Hepatocyte (in vitro differentiated cells): ENCODE measurements at places on chromosomes 6 and 20.

GRCh38 chr6:64243618-64244017 lies 608.0 kb downstream of the PHF3 start:
- H3K27ac ChIP-seq, result no peak overlapping the region
- H3K4me1 ChIP-seq, result peaks cover 4% of the 10 kb centered on the region
- DNase-seq, result no peak
- H3K27me3 ChIP-seq, result no peaks in the 10 kb centered on the region

DNA sequence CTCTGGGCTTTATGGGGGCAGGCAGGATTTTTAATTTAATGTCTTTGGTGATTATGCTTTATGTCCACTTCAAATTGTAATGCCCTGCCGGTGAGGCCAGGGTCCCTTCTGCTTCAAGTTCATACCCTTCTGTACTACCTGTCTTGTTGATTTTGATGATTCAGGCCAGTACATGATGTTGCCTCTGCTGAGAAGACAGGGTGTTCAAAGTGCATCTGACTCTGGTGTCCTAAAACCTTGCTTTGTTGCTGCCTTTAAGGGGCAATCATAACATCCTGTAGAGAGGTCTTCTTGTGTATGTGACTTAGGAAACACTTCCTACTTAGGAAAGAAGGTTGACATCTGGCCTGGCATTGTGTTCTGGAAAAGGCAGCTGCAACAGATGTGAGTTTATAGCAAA lies 113.2 kb downstream of the TMEM170B start:
- H3K27me3 ChIP-seq, result no peaks in the 10 kb centered on the region
- H3K27ac ChIP-seq, result no peak overlapping the region
- H3K36me3 ChIP-seq, result no peaks in the 10 kb centered on the region

DNA sequence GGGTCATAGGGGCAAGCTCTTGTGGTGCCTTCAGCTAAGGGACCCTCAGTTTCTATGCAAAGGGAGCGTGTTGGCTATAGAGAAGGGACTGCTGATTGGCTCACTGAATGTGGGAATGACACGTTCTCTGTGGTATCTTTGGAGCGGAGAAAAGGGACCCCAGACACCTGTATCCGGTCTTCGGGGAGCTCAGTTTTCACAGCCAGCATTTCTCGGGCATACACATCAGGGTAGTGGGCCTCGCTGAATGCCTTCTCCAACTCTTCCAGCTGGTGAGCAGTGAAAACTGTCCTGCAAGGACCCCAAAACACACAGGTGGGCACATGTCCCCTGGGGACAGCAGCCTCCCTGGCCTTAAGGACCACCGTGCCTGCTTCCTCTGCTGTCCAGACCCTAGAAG lies 3.3 kb downstream of the VSX1 start:
- no peak overlapping the region for H3K4me3 ChIP-seq
- DNase-seq, result no peak
- H3K27me3 ChIP-seq, result peaks cover 92% of the 10 kb centered on the region
- no peaks in the 10 kb centered on the region for H3K4me1 ChIP-seq
- H3K27ac ChIP-seq, result no peak overlapping the region
- H3K36me3 ChIP-seq, result no peaks in the 10 kb centered on the region

- H3K36me3 ChIP-seq, result no peaks in the 10 kb centered on the region
- no peak overlapping the region for H3K27ac ChIP-seq
- H3K27me3 ChIP-seq, result no peaks in the 10 kb centered on the region
- H3K4me1 ChIP-seq, result no peaks in the 10 kb centered on the region
- H3K4me3 ChIP-seq, result no peak overlapping the region
Observed at GRCh38 chr6:149354009-149354408, 36.5 kb downstream of the TAB2 start.

DNA sequence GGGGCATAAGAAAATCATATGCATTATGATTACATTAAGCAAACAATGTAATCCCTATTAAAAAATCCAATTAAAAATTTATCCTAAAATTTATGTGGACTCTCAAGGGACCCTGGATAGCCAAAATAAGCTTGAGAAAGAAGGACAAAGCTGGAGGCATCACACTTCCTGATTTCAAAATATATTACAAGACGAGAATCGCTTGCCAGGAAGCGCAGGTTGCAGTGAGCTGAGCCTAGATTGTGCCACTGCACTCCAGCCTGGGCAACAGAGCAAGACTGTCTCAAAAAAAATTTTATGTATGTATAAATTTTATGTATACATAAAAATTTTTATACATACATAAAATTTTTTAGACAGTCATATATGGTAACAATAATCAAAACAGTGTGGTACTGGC lies 48.5 kb upstream of the GCNT2 start:
- H3K4me1 ChIP-seq, result no peaks in the 10 kb centered on the region
- no peak overlapping the region for H3K27ac ChIP-seq
- H3K4me3 ChIP-seq, result no peak overlapping the region

- DNase-seq, result peak; percentile 85
- peak overlapping the region; percentile 97 for H3K27ac ChIP-seq
- H3K27me3 ChIP-seq, result no peaks in the 10 kb centered on the region
- peaks cover 39% of the 10 kb centered on the region for H3K4me1 ChIP-seq
- H3K36me3 ChIP-seq, result no peaks in the 10 kb centered on the region
Observed at GRCh38 chr20:36085686-36086267, 68.8 kb upstream of the EPB41L1 start.

DNA sequence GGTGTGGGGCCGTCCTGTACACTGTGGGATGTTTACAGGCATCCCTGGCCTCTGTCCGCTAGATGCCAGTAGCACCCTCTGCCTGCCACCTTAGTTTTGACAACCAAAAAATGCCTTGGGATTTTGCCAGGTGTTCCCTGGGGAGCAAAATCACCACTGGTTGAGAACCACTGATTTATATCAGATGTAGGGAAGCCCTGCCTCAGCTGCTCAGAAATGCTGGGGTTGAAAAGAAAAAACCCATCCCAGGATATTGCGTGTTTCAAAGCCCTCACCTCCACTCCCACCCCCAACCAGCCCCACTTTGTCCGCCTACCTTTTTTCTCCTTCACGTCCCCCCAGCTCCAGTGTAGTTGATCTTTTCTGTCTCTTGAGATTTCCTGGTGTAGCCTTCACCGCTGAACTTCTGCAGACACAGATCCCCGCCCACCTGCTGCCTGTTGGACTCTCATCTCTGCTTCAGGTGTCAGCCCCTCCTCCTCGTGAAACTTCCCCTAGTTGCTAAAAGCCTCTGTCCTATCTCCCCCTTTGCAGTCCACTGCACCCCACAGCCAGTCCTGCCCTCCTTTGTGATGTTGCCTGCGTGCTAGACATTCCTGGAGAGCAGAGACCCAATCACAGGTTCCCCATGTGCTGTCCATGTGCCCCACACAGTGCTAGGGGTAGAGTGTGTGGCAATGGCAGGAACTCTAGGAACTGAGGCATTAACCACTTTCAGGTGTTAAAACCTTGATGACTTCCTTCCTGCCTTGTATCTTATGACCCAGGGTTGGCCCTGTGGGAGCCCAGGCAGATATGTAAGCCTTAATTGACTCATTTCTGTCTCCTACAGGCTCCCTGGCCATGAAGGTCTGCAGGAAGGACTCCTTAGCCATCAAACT lies 98.9 kb downstream of the TBC1D7 start:
- no peaks in the 10 kb centered on the region for H3K27me3 ChIP-seq
- H3K4me1 ChIP-seq, result no peaks in the 10 kb centered on the region
- no peaks in the 10 kb centered on the region for H3K36me3 ChIP-seq
- DNase-seq, result peak; percentile 35
- H3K27ac ChIP-seq, result no peak overlapping the region

DNA sequence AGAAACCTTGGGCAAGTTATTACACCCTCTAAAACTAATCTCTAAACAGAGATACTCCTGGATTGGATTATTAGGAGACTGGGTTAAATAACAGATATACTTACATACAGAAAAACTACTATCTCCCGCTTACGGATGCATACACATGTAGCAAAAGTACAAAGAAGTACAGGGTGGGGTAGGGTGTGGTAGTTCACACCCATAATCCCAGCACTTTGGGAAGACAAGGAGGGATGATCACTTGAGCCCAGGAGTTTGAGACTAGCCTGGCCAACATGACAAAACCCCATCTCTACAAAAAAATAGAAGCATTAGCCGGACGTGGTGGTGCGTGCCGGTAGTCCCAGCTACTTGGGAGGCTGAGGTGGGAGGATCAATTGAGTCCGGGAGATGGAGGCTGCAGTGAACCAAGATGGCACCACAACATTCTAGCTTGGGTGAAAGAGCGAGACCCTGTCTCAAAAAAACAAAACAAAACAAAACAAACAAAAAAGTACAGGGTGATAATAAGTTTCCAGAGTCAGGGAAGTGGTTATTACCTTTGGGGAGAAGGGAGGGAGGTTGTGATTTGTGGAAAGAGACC lies 8.1 kb downstream of the PIM1 start:
- H3K36me3 ChIP-seq, result peaks cover 4% of the 10 kb centered on the region
- no peak overlapping the region for H3K4me3 ChIP-seq
- H3K4me1 ChIP-seq, result no peaks in the 10 kb centered on the region
- no peaks in the 10 kb centered on the region for H3K27me3 ChIP-seq
- DNase-seq, result no peak

DNA sequence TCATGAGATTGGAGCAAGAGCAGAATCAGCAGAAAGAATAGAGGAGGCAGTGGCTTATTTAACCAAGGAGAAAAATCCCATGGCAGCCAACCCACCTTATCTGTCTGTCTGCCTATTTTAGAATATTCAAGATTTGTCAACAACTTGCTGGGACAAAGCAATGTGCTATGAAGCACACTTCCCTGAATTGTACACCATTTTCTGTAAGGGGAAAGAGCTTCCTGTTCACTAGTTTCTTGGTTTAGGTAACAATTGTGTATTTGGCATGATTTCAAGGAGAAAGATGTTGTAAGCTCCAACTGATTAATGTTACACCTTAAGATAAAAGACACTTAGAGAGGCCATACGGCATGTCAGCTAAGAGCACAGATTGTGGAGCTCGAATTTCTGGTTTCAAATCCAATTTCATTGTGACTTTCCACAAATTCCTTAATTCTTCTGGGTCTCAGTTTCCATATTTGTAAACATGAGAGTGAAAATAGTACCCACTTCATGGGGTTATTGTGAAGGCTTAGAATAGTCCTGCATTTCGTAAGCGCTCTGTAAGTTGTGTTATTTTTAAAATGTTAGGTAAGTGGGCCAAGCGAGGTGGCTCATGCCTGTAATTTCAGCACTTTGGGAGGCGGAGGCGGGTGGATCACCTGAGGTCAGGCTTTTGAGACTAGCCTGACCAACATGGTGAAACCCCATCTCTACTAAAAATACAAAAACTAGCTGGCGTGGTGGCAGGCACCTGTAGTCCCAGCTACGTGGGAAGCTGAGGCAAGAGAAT lies 4.8 kb upstream of the MUC22 start:
- no peak overlapping the region for H3K4me3 ChIP-seq
- no peaks in the 10 kb centered on the region for H3K36me3 ChIP-seq
- H3K27me3 ChIP-seq, result no peaks in the 10 kb centered on the region
- no peak for DNase-seq
- no peak overlapping the region for H3K27ac ChIP-seq
- H3K4me1 ChIP-seq, result peaks cover 5% of the 10 kb centered on the region

- no peak for DNase-seq
- H3K4me3 ChIP-seq, result peak within 1 kb of the TSS; percentile 86
- peak within 1 kb of the TSS; percentile 89 for H3K27ac ChIP-seq
- no peaks in the 10 kb centered on the region for H3K27me3 ChIP-seq
Observed at GRCh38 chr20:34876406-34877282, at the start of gene ACSS2. Gene ACSS2, plus strand, starts transcription at chr20:34876612. Its CDS starts 34 bp downstream, at chr20:34876646.

GRCh38 chr6:8070718-8071117 lies 6.5 kb upstream of the BLOC1S5 start:
- H3K27me3 ChIP-seq, result no peaks in the 10 kb centered on the region
- H3K4me1 ChIP-seq, result peaks cover 2% of the 10 kb centered on the region
- DNase-seq, result no peak
- no peaks in the 10 kb centered on the region for H3K36me3 ChIP-seq
- H3K27ac ChIP-seq, result no peak overlapping the region

DNA sequence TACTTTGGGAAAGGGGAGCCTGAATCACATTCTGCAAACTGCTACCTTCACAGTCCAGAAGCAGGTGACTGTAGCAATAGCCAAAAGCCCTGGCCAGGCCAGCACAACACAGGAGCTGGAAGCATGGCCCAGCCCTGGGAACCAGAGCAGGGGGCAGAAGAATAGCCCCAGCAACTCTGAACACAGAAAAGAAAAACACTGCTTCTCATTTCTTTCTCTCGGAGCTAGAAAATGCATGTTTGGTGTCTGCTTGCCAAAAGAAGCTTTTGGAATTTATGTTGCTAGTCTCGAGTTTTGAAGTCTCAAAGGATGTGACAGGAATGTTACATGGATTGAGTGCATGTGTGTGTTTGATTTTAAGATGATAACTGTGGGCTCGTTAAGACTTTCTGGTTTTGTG lies 79.8 kb upstream of the SCAF8 start:
- no peaks in the 10 kb centered on the region for H3K36me3 ChIP-seq
- H3K4me3 ChIP-seq, result no peak overlapping the region
- no peak for DNase-seq
- H3K4me1 ChIP-seq, result no peaks in the 10 kb centered on the region

DNA sequence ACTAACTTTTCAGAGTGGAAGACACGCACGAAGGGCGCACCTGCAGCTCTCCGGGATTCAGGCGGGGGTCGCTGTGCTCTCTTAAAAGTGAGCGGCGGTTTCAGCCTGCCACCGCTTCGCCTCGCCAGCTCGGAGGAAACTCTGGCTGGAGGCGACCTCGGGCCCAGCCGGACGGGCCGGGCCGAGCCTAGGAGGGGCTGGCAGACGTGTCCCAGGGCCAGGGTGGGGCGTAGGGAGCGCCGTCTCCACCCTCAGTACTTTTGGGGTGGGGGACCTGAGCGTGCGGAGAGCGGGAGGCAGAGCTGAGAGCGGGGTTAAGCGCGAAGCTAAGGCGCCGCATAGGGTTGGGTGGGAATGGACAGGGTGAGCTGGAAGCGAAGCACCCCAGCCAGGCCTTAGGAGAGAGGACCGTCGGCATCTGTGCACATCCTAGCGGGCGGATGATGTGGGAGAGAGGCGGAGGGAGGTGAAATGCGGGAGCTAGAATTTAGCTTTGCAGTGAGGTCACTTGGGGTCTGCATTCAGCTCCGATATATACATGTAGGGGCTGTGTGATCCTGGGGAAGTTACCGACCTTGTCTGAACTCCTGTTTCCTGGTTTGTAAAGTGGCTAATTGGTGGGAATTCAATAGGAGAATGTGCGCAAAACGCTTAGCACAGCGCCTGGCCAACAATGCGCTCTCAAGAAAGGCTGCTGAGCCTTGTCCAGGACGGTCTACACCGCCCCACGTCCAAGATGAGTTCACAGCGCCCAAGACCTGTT lies 6.5 kb upstream of the TFAP2A start:
- H3K4me3 ChIP-seq, result no peak overlapping the region
- H3K27me3 ChIP-seq, result peaks cover 95% of the 10 kb centered on the region
- H3K36me3 ChIP-seq, result no peaks in the 10 kb centered on the region
- H3K27ac ChIP-seq, result no peak overlapping the region

DNA sequence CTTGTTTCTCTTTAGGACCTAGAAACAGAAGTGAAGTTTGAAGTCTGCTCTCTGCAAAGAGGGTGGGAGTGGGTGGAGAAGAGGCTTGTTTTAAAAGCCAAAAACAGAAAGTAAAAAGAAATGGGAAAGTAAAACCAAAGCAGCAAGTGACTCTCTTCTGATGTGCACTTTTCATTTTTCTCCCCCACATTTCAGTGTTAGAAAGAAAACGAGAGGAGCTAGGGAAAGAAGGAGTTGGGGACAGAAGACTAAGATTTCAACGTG lies 1.3 kb downstream of the C6orf141 start:
- H3K27ac ChIP-seq, result no peak overlapping the region
- no peaks in the 10 kb centered on the region for H3K36me3 ChIP-seq
- no peak for DNase-seq
- peaks cover 3% of the 10 kb centered on the region for H3K27me3 ChIP-seq
- H3K4me1 ChIP-seq, result peaks cover 3% of the 10 kb centered on the region
- H3K4me3 ChIP-seq, result peak overlapping the region; percentile 60
